Germinal center (tissue), 1 donor: ENCODE measurements at places on chromosomes 16 and 17.

DNA sequence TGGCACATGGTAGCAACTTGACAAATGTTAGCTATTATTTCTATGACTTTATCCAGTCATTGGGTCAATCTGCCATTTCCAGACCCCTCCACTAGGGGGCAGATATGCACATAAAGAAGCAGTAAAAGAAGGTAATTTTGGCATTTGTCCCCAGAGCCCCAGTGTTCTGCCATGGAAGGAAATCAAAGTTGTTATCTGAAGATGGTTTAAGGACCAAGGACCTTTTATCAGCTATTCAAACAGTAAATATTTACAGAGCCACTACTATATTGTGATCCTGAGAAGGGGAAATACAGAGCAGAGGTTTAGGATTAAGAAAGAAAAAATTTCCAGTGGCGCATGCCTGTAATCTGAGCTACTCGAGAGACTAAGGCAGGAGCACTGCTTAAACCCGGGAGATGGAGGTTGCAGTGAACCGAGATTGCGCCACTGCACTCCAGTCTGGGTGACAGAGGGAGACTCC lies 20.0 kb downstream of the TRAF4 start:
- DNase-seq: peak; percentile 71

DNA sequence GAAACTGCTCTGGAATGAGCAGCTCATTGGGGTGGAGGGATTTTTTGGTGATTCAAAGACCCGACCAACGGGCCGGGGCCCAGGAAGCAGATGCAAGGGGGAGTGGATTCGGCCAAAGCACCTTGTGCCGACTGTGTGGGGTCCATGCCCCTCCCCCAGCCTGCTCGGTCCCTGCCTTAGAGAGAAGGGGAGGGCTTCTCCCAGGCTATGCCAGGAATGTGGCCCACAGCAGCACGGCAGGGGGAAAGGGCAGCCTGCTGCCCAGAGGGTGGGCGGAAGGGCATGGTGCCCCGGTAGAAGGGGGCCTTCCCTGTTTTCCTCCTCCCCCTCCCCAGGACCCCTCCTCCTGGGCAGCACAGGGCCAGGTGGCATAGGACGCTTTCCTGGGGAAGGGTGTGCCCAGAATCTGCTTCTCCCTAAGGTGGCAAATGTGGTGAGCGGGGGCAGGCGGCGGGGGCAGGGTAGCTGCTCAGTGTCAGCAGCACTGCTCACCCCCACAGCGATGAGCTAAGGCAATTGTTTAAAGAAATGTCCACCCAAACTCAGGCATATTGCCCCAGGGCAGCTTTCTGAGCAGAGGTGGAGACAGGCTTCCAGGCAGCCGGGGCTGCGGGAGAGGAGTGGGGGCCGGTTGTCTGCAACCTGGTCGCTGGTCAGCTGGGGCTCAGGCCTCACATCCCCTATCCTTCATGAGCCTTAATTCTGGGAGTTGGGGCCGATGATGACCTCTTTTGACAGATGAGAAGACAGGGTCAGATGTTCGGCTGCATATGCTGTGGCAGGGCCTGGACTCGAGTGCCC lies 33.9 kb upstream of the MLKL start:
- no peak for DNase-seq

- no peak for DNase-seq
These were observed 16.2 kb downstream of the ZNF276 start for GRCh38 chr16:89737341-89738071.

DNA sequence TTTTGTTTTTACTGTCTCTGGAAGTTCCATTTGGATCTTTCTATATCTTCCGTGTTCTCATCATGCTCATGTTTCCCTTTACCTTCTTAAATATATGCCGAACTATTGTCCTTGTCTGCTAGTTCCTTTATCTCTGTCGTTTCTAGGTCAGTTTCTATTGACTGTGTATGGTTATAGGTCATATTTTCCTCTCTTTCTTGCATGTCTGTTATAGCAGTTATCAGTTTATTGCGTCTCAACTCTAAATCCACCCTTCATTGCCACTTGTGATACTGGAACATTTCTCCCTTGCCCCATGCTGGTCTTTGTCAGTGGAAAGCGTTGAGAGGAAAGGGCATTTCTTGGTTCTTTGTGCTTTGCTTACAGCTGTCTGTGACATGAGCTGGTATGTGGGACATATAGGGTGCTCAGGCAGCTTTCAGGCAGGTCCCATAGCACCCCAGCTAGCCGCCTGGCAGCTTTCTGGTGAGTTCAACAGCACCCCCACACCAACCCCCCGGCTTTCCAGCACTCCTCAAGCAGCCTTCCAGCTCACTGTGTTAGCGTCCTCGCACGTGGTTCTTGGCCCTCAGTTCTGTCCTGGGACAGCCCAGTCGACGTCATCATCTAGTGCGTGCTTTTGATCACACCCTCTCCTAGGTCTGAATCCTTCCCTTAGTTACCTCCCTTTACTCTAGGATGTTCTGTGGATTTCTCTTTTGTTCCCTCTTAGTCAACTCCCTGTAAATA lies 15.4 kb upstream of the DNASE1 start:
- no peak for DNase-seq
